ENCODE measurements at places on chromosomes 11 and 22. TPM values are rescaled to one million over a fixed set of nuclear protein-coding genes. Genes with fewer than 3 reads are reported as not detected.

Gene PKP3
- not detected for total RNA-seq

Gene HEPN1
- total RNA-seq, result not detected

DNA sequence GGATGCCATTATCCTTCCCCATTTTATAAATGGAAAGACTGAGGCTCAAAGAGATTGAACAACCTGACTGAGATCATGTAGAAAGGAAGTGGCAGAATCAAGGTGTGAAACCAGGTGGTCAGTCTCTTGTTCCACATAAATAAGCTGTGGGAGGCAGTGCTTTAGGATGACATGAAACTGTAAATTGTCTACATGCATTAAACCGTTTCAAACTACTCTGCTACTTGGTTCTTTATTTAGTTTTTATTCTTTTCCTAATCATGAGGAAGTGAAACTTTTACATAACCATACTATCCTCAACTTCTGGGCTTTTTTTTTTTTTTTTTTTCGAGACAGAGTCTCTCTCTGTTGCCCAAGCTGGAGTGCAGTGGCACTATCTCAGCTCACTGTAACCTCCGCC lies 34.9 kb downstream of the CADM1 start:
- no peak for DNase-seq

DNA sequence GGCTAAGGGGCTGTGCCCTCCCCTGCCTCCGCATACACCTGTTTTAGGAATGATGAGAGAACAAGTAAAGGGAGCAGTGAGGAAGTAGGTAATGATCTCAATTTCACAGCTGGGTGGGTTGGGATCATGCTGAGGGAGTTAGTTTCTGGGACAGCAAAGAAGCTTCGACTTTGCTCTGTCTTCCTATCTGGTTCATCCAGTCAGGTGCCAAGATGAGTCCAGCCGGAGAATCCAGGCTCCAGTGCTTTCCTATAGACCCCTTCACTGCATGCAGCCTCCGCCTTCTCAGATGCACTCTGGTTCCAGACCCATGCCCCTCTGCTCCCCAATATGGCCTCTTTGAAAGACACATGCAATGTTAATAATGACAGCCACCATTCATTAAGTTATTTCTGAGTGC lies 119.1 kb upstream of the NCAM1 start:
- DNase-seq, result no peak

GRCh38 chr11:83778596-83778995 lies 492.4 kb upstream of the CCDC90B start:
- DNase-seq, result no peak

GRCh38 chr11:61891331-61892084 lies at the start of gene FADS3:
FADS3 (minus strand) TSS chr11:61891545; CDS start chr11:61891381, 164 bp downstream.
- peak; percentile 88 for DNase-seq

GRCh38 chr11:131649856-131650255 lies 279.4 kb downstream of the NTM start:
- no peak for DNase-seq

Measured in natural killer cell treated with Interleukin-12 subunit alpha and Interleukin-12 subunit beta and Interleukin-15 and Interleukin-18, amount 100 ng/mL, for 72 hours (primary cell).